Fibroblast of skin of right quadriceps (primary cell): ENCODE measurements at places on chromosomes 13 and 19.

GRCh38 chr13:75391432-75392100 lies 90.4 kb downstream of the TBC1D4 start:
- DNase-seq: no peak

GRCh38 chr13:99062593-99062992 lies 84.7 kb upstream of the DOCK9 start:
- DNase-seq: peak; percentile 62

- no peak for DNase-seq
Observed at GRCh38 chr19:56145698-56146097, 4.6 kb downstream of the ZNF444 start.

DNA sequence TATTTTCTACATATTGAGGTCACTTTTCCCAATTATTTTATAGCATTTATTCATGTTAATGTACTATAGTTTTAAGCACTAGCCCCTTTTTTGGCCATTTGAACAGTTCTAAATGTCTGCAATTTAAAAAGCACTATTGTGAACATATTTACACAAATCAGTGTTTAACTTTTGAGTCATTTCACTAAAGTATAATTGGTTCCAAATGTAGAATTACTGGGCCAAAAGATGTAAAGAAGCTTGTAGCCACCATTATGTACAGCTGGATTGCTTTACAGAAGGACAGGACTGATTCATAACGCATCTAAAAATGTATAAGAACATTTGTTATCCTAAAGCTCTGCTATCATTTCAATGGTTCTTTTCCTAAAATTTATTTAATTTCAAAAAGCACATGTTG lies 16.6 kb upstream of the ATP12A start:
- DNase-seq: peak; percentile 44

- peak; percentile 24 for DNase-seq
Observed at GRCh38 chr19:18967358-18968146, 26.5 kb upstream of the HOMER3 start.

DNA sequence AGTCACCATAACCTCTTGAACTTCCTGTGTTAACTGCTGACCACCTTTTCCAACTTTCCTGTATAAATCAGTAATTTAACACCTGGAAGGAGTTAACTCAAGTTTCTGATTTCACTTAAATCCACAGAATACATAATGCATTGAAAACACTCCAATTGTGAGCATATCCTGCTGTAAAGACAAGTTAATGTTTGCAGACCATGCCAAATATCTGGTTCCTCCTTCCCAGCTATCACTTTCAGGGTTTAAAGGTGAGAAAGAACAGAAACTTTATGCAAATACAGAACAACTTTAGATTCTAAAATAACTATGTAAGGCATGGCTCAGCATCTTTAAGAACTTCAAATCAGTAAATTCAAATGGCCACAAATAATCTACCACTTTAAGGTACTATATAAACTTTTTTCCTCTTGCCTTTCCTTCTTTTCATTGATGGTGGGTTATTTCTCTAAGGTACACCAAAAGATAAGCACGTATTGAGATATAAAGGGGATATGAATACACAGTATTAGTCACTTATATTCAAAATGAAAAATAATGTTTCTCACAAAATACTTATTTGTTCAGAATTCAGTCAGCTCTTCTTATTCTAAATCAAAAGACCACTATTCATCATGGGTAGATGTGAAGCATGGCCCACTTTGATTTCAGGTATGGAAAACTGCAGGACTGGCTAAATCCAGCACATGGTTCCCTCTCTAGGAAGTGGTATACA lies 6.6 kb upstream of the TPTE2 start:
- DNase-seq: no peak
